Vein endothelial cell (primary cell): ENCODE measurements at places on chromosomes 1 and 21. TPM values are rescaled to one million over a fixed set of nuclear protein-coding genes. Genes with fewer than 3 reads are reported as not detected.

Gene IFI44L
- total RNA-seq = 1.3 and 1.5 TPM in 2 replicates

Gene SMCP
- not detected in 2 replicates for total RNA-seq

Gene TARDBP
- 69.0 and 80.0 TPM in 2 replicates for total RNA-seq

Gene CSF1
- 21.0 and 22.5 TPM in 2 replicates for total RNA-seq

Gene AMY1A
- not detected in 2 replicates for total RNA-seq

Gene RIPPLY3
- not detected in 2 replicates for total RNA-seq
